ENCODE measurements at places on chromosomes 2 and 18.

- DNase-seq, result no peak
Measured at GRCh38 chr2:127107622-127107999, 657 bp upstream of the BIN1 start.

DNA sequence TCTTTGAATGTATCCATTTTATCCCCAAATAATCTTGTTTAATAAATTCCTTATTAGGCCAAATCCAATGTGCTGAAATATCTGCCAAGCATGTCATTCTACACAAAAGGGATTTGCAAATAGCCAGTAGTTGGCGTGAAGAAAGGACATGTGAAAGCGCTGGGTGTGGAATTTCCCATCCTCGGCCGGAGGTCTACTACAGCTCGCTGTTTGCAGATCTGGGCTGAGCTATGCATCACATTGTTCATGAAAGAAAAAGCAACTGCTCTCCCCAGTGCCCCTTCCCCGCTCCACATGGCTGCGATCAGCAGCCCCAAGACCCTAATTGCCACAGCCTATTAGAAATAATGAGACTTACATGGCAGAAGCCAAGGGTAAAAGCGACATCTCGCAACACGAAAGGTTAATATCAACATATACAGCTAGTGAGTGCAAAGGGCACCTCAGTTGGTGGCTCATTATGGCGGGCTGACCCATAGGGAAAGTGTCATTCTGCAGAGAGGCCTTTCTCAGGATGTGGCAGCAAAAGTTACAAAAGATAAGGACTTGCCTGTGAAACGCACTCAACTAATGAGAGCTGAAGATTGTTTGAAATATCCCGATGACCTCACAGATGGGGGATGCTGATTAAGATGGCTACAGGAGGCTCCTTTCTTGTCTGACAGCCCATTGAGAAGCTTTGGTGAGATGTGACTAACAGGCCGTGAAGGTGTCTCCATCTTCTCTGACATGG lies 126.9 kb upstream of the CYP1B1 start:
- no peak for DNase-seq

DNA sequence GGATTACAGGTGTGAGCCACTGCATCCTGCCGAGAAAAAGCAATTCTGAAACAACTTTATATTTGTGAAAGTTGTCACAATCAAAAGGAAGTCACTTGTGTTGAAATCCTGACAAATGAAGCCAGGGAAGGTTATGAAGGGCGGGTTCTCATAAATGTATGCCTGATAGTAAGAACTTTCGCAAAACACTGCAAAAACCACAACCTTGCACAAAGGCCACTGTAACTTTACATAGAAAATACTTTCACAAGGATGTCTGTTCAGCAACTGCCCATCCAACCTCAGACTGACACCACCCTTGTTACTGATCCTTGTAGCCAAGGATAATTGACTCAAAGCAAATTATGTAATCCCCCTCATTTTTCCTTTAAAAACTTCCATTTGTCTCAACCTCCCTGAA lies 90.6 kb downstream of the SLC4A3 start:
- DNase-seq, result no peak

- DNase-seq, result no peak
Measured at GRCh38 chr2:6679471-6679870, 186.2 kb downstream of the CMPK2 start.

DNA sequence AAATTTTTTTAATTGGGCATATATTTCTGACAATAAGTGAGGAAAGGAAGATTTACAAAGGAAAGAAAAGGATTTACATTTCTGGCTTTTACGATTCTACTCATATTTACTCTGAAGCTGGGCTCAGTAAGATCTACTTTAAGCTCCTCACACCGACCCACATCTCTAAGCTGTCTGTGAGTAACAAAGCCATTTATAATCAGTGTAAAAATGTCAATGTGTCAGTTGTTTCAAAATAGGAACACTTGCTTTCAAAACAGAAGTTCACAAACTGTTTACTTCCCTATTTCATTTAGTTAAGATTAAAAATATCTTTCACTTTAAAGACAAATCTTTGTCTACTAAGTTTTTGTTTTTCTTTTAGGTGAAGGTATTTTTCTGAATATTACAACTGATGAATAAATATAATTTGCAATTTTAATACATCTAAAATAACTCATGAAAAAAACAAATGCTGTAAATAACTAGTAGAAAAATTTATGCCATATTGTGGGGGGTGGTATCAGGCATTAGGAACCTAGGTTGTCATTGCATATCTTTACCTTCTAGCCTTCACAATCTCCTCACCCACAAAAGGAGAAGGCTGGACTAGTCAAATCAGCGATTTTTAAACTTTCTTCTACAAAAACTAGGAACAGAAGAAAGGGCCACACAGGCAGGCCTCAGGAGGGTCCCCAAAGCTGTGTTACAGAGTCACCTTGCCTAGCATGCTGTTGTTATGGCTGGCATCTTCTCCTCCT lies 64.5 kb downstream of the TMEM131 start:
- no peak for DNase-seq

- DNase-seq, result no peak
Measured at GRCh38 chr18:77063260-77063659, 69.3 kb downstream of the MBP start.

DNA sequence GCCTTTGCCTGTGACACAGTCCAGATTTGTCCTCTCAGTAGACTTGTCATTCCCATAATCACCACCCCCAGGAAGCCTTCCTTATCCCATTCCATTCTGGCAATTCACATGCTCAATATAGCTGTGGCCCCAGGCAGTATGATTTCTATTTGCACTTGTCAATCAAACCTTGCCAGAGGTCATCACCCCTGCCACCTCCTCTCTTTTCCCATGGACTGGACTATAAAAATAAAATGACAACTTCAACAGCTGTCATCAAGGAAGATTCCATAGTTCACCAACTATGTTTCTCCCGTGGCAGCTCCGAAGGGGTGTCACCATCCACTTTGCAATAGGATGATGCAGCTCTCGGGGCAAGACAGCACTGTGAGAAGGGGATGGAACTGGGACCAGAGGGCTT lies 255.7 kb downstream of the CELF4 start:
- DNase-seq, result no peak

DNA sequence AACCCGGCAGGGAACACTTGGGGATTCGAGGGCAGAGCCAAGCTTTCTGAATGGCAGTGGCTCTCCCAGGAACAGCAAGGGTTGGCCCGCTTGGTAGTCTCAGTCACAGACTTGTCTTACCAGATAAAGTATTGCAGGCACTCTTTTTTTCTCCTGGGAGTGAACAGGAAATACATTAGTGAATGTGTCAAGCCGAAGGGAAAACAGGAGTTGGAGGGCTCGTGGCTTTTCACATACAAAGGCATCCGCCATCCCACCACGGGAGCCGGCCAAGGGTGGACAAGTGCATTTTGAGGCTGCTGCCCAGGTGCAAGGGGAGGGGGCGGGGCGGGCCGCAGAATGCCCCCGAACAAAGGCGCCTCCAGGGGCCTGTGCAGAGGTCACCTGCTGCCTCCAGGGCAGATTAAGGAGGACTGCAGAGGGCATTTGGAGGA lies 163.3 kb upstream of the SIX3 start:
- DNase-seq, result no peak

DNA sequence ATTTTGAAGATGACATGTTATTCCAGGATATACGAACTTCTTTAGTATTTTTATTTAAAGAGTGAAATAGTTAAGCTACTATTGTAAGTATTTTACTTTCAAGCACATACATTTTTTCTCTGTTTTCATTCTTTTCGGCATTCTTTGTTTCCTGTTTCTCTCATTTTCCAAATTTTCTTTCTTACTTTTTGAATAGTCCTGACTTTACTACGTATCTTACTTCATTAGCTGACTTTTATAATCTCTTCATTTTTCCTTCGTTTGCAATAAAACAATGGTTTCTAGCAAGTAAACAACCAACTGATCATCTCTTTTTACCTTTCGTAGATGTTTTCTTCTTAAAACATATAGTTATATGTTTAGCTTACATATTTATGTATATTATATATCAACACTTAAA lies 11.8 kb downstream of the CAVIN2 start:
- no peak for DNase-seq

GRCh38 chr2:241505086-241505780 lies 3.2 kb downstream of the STK25 start:
- DNase-seq, result no peak

DNA sequence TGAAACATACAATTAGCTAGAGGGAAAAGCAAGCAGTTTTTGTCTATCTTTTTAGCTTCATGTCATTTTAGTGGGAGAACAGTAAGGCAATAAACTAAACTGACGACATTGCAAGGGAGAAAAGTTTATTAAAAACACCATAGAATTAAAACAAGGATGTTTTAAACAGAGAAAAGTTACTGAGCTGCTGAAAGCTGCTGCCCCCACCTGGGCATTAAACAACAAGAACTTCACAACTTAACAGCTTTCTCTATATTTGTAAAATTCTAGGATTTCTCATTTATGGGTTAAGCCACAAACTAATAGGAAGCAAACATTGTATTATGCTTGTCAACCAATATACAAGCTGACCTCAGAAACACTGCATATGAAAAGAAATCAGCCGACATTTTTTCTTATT lies 289.2 kb downstream of the ERBB4 start:
- DNase-seq, result no peak

DNA sequence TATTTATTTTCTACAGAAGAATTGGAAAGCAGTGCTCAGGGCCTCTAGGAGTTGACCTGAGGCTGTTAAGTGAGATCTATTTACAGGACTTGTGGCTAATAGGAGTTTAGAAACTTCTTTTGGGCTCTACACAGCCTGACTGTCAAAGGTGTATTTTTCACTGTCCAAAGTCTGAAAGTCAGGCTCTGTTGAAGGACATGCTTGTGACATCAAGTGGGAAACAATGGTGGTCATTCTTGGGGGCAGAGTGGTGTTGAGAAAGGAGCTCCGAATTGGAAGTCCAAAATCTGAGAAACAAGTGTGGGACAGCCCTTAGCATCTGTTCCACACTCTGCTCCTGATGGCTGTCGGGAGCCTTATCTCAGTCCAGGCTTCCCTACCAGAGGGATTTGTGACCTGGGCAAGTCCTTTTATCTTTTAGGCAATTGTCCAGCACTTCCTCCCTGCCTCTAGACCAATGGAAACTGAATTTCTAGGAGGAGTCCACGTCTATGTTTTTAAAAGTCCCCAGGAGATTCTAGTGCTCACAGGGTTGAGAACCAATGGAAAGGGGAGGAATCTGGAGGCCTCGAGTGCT lies 76.4 kb downstream of the LIPG start:
- peak; percentile 71 for DNase-seq

All from left lobe of liver (tissue), 2 donors.